ENCODE measurements at places on chromosomes 12 and 14.
A peak's percentile ranks its signal among the peaks of the same experiment; 100 is the strongest.

GRCh38 chr14:101078170-101078891 lies 174.8 kb upstream of the RTL1 start:
- DNase-seq: no peak

DNA sequence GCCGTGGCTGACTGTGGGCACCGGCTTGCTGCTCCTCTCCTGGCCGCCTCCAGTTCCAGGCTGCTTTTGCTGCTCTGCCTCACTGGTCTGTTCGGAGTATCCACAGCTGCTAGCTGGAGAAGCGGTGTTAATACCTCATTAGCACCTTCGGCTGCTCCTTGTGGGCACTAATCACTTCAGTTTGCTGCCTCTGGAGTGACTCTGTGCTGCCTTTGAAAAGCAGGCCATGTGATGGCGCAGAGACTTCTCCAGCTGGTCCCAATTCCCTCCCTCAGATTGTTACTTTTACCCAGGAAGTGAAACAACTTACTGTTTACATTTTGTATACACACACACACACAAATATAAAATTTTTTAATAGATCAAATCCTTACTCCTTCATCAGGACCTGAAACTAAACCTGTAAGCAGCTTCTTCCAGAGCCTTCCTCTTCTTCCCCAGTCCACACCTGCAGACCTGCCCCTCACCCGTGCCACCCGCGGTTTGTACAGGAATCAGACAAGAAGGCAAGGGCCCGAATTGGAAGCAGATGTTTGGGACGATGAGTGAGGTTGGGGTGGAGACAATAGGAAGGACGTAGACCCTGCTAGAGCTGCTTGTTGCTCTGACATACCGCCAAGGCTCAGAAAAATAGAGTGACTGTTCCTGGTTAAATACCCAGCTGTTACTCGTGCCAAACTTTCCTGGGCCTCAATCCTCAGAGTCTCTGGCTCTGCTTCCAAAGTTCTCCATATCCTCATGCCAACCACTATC lies 41.5 kb upstream of the LTBP2 start:
- DNase-seq: no peak

- DNase-seq: peak; percentile 92
These were observed at the start of gene JDP2 for GRCh38 chr14:75427482-75428229. JDP2 (plus strand) TSS chr14:75428022; CDS start chr14:75437921, 9,899 bp downstream.

DNA sequence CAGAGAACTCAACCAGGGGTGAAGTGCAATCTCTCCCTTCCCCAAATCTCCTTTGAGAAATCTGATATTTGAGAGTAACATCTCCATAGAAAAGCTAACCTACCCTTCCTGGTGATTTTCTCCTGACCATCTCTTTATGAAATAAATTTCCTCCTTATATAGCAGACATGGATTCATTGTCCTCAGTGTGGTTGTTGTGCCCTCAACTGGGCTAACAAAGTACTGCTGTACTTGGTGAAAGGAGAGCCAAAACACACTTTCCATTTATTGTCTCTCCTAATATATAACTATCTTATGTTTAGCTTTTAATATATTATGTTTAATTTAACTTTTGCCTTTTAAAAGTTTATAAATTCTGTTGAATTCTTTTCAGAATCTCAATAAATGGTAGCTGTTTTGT lies 65.1 kb upstream of the SLCO1B1 start:
- DNase-seq: no peak

DNA sequence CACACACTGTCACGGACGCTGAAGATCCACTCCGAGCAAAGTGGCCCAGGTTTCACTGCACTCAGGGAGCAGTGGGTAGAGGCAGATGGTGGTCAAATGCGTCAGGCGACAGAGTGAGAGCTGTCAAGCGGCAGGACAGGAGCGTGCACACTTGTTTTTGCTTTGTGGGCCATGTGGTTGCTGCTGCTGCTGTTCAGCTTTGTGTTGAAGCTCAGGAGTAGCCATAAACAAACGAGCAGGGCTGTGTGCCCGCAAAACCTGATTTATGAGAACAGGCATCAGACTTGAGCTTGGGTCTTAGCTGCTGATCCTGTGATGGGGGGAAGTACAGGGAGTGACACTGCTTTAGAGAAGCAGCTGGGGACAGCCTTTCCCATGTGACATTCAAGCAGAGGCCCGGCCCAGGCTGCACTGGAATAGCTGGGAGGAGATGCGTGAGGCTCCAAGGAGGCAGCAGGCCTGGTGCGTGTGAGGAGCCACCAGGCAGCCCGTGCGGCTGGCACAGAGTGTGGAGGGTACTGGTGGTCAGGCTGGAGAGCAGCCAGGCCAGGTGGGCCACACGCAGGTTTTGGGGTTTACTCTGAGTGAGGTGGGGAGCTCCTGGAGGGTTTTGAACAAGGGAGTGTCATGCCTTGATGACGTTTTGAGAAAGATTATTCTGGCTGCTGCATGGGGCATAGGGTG lies 31.1 kb upstream of the ASPG start:
- DNase-seq: no peak

- no peak for DNase-seq
These were observed 874.4 kb upstream of the USP15 start for GRCh38 chr12:61385771-61386170.

GRCh38 chr14:56795284-56795622 lies 15.0 kb downstream of the OTX2 start:
- no peak for DNase-seq

GRCh38 chr12:121240484-121241101 lies 30.7 kb downstream of the P2RX4 start:
- DNase-seq: peak; percentile 80

- DNase-seq: no peak
These were observed 42.4 kb upstream of the STXBP6 start for GRCh38 chr14:25092258-25092740.

- no peak for DNase-seq
These were observed 36.0 kb downstream of the TC2N start for GRCh38 chr14:91831337-91831736.
